Tibial nerve (tissue), 4 donors: ENCODE measurements at places on chromosomes 5 and 9. TPM values are rescaled to one million over a fixed set of nuclear protein-coding genes. Genes with fewer than 3 reads are reported as not detected.
A peak's percentile ranks its signal among the peaks of the same experiment; 100 is the strongest.

FOXD4L5 gene
- total RNA-seq, result 0.90 TPM

SLC27A6 gene
- 23.8 TPM for total RNA-seq

TMEM232 gene
- 1.7 TPM for total RNA-seq

GLRA1 gene
- total RNA-seq, result not detected

FAM193B gene
- 114 TPM for total RNA-seq

ISL1 gene
- total RNA-seq, result not detected

C9orf50 gene
- total RNA-seq, result 1.7 TPM

NEUROG1 gene
- not detected for total RNA-seq

CEP120 gene
- total RNA-seq, result 15.9 TPM

HK3 gene
- total RNA-seq, result 21.0 TPM

LHX3 gene
- total RNA-seq, result not detected

MARVELD2 gene
- total RNA-seq, result 1.2 TPM

- H3K27me3 ChIP-seq, result no peaks in the 10 kb centered on the region
- H3K4me1 ChIP-seq, result no peaks in the 10 kb centered on the region
- H3K36me3 ChIP-seq, result no peaks in the 10 kb centered on the region
- no peak within 1 kb of the TSS for H3K27ac ChIP-seq
- DNase-seq, result no peak
These were observed at the start of gene TRPM3 for GRCh38 chr9:71121275-71122021. Gene TRPM3, minus strand, starts transcription at chr9:71121621. Its CDS starts 267 bp downstream, at chr9:71121354.

- peak; percentile 43 for DNase-seq
- H3K36me3 ChIP-seq, result no peaks in the 10 kb centered on the region
- no peaks in the 10 kb centered on the region for H3K4me1 ChIP-seq
- no peak overlapping the region for H3K4me3 ChIP-seq
- H3K27ac ChIP-seq, result no peak overlapping the region
These were observed 50.1 kb upstream of the RETREG1 start for GRCh38 chr5:16666883-16667398.

DNA sequence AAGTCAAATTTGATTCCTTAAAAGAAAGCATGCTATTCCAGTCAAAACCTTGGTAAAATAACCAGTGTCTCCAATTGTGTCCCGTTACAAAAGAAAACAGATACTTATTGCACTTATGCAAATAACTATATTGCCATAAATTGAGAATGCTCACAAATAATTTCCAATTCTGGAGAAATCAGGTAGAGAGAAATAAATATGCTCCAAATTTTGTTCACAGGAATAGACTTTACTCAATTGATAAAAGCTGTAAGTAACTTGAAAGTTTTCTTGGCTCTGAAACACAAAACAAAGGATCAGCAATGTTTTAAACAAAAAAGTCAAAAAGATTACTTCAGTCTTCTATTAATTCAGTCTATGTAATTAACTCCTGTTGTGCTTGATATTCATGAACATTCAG, 7.8 kb upstream of the DTWD2 start:
- no peaks in the 10 kb centered on the region for H3K36me3 ChIP-seq
- no peak overlapping the region for H3K27ac ChIP-seq
- H3K4me1 ChIP-seq, result no peaks in the 10 kb centered on the region

- no peaks in the 10 kb centered on the region for H3K36me3 ChIP-seq
- no peaks in the 10 kb centered on the region for H3K27me3 ChIP-seq
- peak overlapping the region; percentile 79 for H3K27ac ChIP-seq
These were observed 599 bp upstream of the MOCS2 start for GRCh38 chr5:53110156-53110555.

- no peaks in the 10 kb centered on the region for H3K4me1 ChIP-seq
- H3K27me3 ChIP-seq, result no peaks in the 10 kb centered on the region
- H3K27ac ChIP-seq, result no peak overlapping the region
- no peak for DNase-seq
These were observed 787.7 kb upstream of the CDH6 start for GRCh38 chr5:30405821-30406220.

- H3K36me3 ChIP-seq, result no peaks in the 10 kb centered on the region
- H3K27me3 ChIP-seq, result no peaks in the 10 kb centered on the region
- DNase-seq, result no peak
- H3K27ac ChIP-seq, result no peak overlapping the region
- no peaks in the 10 kb centered on the region for H3K4me1 ChIP-seq
- H3K4me3 ChIP-seq, result no peak overlapping the region
These were observed 100.0 kb downstream of the BASP1 start for GRCh38 chr5:17317473-17317872.

DNA sequence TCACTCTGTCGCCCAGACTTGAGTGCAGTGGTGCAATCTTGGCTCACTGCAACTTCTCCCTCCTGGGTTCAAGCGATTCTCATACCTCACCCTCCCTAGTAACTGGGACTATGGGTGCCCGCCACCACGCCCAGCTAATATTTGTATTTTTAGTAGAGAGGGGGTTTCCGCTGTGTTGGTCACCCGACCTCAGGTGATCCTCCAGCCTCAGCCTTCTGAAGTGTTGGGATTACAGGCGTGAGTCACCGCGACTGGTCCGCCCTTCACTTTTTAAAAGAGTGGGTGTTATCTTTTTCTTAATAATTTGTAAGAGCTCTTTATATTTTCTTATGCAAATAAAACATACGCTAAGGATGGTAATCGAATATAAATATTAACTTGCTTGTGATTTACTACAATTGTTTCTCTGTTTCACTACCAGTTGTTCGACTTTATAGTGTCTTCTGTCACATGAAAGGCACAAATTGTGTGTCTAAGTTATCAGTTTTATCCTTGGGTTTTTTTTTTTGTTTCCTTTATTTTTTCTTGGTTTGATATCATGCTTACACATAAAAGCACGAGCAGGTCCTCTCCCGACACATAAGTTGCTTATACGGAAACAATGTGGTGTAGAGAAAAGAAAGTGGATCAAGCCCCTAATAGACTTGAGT, 1.9 kb upstream of the GPBP1 start:
- H3K27ac ChIP-seq, result peak overlapping the region; percentile 99
- DNase-seq, result no peak
- H3K27me3 ChIP-seq, result no peaks in the 10 kb centered on the region
- H3K36me3 ChIP-seq, result no peaks in the 10 kb centered on the region

DNA sequence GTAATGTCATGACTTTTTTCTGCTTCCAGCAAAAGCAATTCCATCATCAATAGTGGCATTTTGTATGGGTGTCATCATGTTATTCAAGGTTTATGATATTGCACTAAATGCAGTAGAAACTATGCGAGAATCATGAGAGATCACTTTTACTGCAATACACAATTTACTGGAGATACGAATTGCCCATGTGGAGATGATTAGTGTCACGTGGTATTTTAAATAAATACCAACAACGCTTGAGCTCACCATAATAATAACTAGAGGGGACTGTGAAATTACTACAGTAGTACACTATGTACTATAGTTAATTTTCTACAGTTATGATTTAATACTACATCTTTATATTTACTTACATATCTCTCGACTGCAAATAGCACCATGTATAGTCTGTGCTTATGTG, 49.7 kb downstream of the FAM174A start:
- DNase-seq, result no peak
- no peak overlapping the region for H3K4me3 ChIP-seq
- no peaks in the 10 kb centered on the region for H3K4me1 ChIP-seq
- no peaks in the 10 kb centered on the region for H3K27me3 ChIP-seq

DNA sequence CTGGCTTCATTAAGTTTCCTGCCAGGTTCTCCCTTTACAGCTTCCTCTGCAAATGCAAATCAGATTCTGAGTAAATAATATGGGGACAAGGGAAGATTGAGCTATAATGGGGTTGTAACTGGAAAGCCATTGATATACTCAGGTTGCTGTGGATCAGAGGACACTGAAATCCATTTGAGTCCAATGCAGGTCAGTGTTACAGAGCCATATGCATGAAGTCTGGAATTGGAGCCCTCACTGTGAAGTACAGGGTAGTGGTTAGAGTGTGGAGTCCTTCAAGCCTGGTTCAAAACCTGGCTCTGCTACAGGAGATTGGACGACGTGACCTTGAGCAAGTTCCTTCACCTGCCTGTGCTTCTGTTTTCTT, 48.7 kb downstream of the TIMD4 start:
- H3K27ac ChIP-seq, result no peak overlapping the region
- no peaks in the 10 kb centered on the region for H3K4me1 ChIP-seq
- H3K27me3 ChIP-seq, result no peaks in the 10 kb centered on the region
- H3K36me3 ChIP-seq, result no peaks in the 10 kb centered on the region

DNA sequence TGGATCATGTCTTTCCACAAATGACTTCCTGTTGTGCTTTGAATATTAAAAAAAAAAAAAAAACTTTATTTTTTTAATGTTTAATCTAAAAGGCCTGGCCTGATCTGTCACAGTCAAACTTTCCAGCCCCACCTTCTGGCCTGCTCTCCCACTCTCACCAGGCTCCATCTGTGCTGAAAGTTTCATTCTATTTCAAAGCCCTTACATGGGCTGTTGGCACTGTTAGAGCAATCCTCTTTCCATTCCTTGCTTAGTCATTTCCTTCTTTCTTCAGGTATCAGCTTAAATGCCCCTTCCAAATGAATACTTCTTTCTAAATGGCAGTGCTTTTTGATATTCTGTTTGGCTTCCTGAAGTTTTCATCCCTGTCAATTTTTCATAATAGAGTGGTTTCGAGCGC, 1104.8 kb upstream of the C9orf72 start:
- no peaks in the 10 kb centered on the region for H3K27me3 ChIP-seq
- no peaks in the 10 kb centered on the region for H3K4me1 ChIP-seq
- H3K27ac ChIP-seq, result no peak overlapping the region

GRCh38 chr9:110029956-110030480, 177.9 kb downstream of the C9orf152 start:
- H3K27ac ChIP-seq, result no peak overlapping the region
- DNase-seq, result no peak
- H3K27me3 ChIP-seq, result no peaks in the 10 kb centered on the region
- H3K36me3 ChIP-seq, result no peaks in the 10 kb centered on the region
- no peak overlapping the region for H3K4me3 ChIP-seq

GRCh38 chr5:172585114-172585513, 55.9 kb upstream of the NEURL1B start:
- no peak overlapping the region for H3K4me3 ChIP-seq
- no peak for DNase-seq
- peaks cover 13% of the 10 kb centered on the region for H3K4me1 ChIP-seq
- no peaks in the 10 kb centered on the region for H3K27me3 ChIP-seq
- no peaks in the 10 kb centered on the region for H3K36me3 ChIP-seq

GRCh38 chr9:137320555-137321384, 18.7 kb upstream of the NRARP start:
- DNase-seq, result no peak
- no peak overlapping the region for H3K27ac ChIP-seq
- H3K27me3 ChIP-seq, result no peaks in the 10 kb centered on the region
- H3K4me3 ChIP-seq, result no peak overlapping the region

DNA sequence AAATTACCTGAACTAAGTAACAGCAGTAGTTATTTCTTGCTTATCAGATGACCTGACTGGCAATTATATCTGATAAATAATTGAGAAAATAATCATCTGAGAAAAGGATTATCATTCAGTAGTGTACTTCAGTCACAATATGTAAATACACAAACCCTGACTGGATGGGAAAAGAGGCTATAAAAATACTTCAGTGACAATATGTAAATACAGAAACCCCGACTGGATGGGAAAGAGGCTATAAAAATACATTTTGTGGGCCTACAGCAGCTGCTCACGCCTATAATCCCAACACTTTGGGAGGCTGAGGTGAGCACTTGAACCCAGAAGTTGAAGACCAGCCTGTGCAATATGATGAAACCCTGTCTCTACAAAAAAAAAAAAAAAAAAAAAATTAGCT, 11.1 kb downstream of the UBAP2 start:
- H3K27ac ChIP-seq, result no peak overlapping the region
- H3K36me3 ChIP-seq, result peaks cover 12% of the 10 kb centered on the region
- no peaks in the 10 kb centered on the region for H3K27me3 ChIP-seq

GRCh38 chr5:32308946-32309345, 3.8 kb downstream of the MTMR12 start:
- H3K27ac ChIP-seq, result no peak overlapping the region
- no peaks in the 10 kb centered on the region for H3K27me3 ChIP-seq
- H3K4me3 ChIP-seq, result no peak overlapping the region
- H3K36me3 ChIP-seq, result no peaks in the 10 kb centered on the region
- peak; percentile 11 for DNase-seq

DNA sequence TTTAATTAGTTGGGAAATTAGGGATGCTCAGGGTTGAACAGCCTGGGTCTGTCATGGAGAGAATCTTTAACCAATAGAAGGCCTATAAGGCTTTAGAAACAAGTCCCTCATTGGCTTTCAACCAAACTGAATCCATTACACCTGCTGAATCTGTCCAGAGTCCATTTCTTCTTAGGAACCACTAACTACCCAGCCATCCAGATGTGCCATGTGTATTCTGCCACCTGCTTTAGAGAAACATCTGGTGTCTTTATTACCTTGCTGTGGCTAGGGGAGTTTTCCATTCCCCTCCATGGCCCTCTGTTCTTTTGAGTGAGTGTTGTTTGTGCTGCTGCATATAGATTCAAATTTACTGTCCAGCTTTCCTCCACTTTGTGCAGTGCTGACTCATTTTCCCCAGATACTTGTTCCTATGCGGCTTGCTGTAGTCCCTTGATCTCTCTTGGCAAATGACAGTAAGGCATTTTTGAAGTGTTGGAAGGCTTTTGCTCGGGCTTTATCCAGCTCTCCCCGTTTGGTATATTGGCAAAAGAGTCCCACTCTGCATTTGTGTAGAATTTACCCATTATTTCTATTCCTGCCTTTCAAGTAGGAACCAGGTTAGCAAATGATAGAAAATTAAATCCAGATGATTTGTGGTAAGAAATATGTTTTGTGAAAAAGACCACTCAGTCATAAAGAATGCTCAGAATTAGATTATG, 54.6 kb downstream of the NLN start:
- H3K4me3 ChIP-seq, result no peak overlapping the region
- no peaks in the 10 kb centered on the region for H3K27me3 ChIP-seq
- no peak overlapping the region for H3K27ac ChIP-seq
- no peak for DNase-seq
- H3K4me1 ChIP-seq, result no peaks in the 10 kb centered on the region

GRCh38 chr9:101639785-101640665, 45.3 kb upstream of the PPP3R2 start:
- no peaks in the 10 kb centered on the region for H3K27me3 ChIP-seq
- no peak overlapping the region for H3K27ac ChIP-seq
- H3K4me3 ChIP-seq, result no peak overlapping the region
- no peaks in the 10 kb centered on the region for H3K36me3 ChIP-seq

DNA sequence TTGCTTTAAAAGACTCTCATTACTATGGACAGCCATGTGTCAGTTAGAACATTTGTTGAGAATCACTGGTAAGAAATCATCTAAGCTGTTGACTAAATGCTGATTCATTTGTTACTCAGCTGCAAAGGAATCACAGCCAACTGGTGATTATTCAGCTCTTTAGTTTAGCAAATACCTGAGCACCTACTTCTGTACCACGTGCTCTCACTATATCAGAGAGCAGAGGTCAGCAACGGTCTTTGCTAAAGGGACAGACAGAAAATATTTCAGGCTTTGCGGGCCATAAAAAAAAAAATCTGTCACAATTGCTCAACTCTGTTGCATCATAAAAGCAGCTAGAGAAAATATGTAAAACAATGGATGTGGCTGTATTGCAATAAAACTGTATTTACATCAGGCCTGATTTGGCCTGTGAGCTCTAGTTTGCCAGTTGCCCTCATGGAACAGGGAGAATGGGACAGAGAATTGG, 377.6 kb downstream of the DNAH5 start:
- no peaks in the 10 kb centered on the region for H3K27me3 ChIP-seq
- H3K36me3 ChIP-seq, result no peaks in the 10 kb centered on the region
- no peaks in the 10 kb centered on the region for H3K4me1 ChIP-seq
- no peak for DNase-seq
